Glutamatergic neuron (in vitro differentiated cells): ENCODE measurements at places on chromosomes 7 and 10. TPM values are rescaled to one million over a fixed set of nuclear protein-coding genes. Genes with fewer than 3 reads are reported as not detected.

ZNF679 gene
- not detected for total RNA-seq

DEPP1 gene
- 13.6 TPM for total RNA-seq

EVX1 gene
- total RNA-seq: 7.1 TPM

FIS1 gene
- 128 TPM for total RNA-seq

ELN gene
- 3.7 TPM for total RNA-seq

CALCR gene
- not detected for total RNA-seq

ENTPD1 gene
- not detected for total RNA-seq

FXYD4 gene
- not detected for total RNA-seq

PPP1R9A gene
- total RNA-seq: 14.7 TPM

ABCB1 gene
- total RNA-seq: 0.78 TPM

PRSS37 gene
- not detected for total RNA-seq

SVIL gene
- total RNA-seq: 117 TPM

PRF1 gene
- total RNA-seq: 2.6 TPM

BTBD16 gene
- 0.98 TPM for total RNA-seq

KLF14 gene
- total RNA-seq: not detected

CALML3 gene
- not detected for total RNA-seq

MRLN gene
- not detected for total RNA-seq

GHRHR gene
- not detected for total RNA-seq

FAS gene
- 0.69 TPM for total RNA-seq

TFR2 gene
- 5.1 TPM for total RNA-seq

PNLIPRP3 gene
- total RNA-seq: not detected

AGBL3 gene
- 2.3 TPM for total RNA-seq

SPOCK2 gene
- total RNA-seq: 362 TPM

KCNIP2 gene
- total RNA-seq: 30.0 TPM

EEPD1 gene
- total RNA-seq: 63.9 TPM

C10orf120 gene
- not detected for total RNA-seq
